ENCODE measurements at places on chromosomes 7 and 10.
A peak's percentile ranks its signal among the peaks of the same experiment; 100 is the strongest.

DNA sequence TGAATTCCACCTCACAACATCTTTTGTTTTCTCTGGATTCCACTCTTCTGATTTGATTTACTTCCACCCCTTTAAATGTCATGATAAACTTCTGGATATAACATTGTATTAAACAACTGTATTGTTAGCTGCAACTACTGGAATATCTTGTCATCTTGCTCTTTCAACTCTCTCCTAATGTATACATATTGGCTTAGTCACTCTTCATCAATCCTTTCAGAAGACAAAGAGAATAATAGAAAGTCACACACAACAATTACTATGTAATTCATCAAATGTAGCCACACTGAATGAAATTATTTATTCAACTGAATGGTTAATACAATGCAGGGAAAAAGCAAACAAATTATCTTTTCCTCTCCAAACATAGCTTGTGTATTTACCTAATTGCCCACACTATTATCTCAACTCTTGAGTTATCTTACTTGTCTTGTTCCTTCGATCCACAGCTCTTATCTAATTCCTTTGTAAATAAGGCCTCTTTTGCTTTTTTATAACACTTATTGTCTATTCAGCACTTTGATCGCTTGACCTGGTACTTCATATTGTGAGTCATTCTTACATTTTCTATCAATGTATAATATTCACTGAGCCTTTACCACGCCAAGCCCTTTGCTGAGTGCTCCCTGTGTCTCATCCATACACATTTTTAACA, 16.7 kb downstream of the SEMA3A start:
- DNase-seq, result no peak

GRCh38 chr7:111985798-111986197, 220.4 kb downstream of the DOCK4 start:
- DNase-seq, result no peak

GRCh38 chr10:21720090-21720489, 186.1 kb downstream of the MLLT10 start:
- peak; percentile 84 for DNase-seq

DNA sequence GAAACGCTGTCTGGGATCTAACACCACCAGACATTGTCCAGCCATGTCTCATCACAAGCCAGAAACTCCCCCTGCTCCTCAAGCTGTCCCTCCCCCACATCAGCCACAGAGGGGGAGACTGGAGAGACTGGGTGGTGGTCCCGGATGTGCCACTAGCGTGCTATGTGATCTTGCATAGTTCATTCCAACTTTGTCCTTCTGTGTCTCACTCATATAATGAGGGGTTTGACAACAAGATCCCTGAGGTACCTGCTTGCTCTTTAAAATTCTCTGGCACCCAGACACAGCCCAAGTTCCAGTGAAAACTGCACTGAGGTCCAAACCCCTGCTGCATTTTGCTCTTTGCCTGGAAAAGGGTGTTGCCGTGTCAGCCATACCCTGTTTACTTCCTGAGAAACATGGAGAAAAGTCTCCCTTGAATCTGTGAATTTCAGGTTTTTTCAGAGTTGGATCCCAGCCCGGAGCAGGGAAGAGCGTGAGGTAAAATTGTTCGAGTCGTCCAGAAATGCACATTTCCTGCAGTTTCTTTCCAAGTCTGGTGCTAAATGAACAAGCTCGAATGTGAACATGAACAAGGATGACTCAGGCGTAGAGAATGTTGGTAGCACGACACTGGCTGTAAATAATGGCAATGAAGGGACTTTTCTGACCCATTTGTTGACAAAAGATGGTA, 156.6 kb downstream of the CCDC3 start:
- no peak for DNase-seq
